ENCODE measurements at places on chromosomes 3 and 15.

- no peak for DNase-seq
These were observed 74.9 kb downstream of the SEMA6D start for GRCh38 chr15:47792231-47792630.

DNA sequence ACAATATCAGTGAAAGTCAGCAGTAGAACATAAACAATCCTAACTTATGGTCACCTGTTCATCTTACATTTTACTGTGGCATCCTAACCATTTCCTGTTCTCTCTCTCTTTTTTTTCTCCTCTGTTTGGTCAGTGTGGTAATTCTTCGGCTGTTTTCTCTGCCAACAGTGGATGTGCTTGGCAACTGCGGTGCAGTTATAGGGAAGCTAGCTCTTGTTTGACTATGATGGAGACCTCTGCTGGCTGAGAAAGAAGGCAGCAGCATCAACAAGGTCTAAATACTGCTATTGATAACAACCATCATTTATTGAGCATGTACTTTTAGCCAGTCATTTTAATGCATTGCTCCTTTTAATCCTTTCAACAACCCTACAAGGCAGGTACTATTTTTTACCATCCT lies 723 bp upstream of the DRD3 start:
- peak; percentile 77 for DNase-seq

GRCh38 chr3:4448187-4448586 lies 18.9 kb downstream of the SUMF1 start:
- DNase-seq = no peak

DNA sequence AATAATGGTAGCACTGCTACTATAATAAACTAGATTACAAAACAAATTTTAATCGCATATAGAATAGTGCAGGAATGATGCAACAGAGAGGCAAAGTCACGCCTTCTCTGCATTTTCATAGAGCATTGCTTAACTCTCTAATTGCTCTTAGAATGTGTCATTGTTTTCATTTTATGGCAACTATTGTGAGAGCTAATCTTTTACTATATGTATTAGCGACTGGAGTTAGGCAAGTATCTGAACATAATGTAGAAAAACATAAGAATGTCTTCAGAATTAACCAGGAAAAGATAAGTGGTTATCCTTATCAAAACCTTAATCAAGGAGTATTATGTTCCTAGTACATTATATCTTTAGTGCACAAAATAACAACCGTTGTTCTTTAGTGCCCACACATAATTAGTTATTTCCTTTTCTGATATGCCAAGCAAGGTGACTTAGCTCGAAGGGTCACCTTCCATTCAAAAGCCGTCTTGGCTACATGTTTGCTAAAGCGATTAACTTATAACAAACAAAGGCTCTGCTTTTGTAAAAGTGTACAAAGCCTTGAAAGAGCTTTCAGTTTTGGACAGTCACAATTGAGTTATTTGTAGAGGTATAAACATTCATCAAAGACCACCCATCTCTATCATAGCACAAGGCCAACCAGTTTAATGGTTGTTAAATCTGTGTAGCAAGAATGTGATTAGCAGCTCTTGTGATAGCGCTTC lies 1328.9 kb downstream of the ROBO2 start:
- DNase-seq = no peak

DNA sequence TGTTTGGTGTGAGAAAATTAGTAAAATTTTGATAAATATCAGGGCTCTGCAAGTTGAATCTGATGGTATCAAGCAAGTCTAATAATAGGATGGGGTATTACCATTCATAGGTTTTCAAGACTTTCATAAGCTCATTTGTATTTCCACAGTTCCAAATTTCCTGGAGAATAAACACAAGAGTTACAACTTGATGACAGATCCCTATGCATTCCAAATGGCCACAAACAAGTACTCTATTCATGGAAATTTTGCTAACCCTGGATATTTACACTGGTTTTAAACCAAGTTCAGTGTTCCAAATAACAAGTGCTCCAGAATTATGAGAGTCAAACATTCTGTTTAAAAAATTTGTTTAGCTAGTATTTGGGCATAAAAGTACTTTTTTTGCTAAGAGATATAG lies 75.0 kb upstream of the CNTN6 start:
- no peak for DNase-seq

- DNase-seq = no peak
These were observed 112.8 kb upstream of the CGNL1 start for GRCh38 chr15:57263520-57263919.

DNA sequence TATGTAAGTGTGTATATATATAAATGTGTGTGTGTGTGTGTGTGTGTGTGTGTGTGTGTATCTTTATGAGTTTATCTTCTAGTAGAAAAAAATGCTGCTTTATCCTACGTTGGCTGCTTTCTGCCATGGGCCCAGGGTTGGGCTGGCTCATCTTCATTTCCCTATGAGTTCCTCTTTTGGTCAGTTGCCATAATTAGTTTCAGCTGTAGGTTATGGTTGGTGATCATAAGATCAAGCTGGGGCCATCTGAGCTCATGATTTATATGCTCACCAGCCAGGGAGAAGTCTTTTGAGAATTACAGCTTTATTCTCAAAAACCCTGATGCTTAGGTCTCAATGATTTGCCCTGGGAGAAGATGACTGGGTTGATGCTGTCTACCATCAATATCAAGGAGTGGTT lies 775.8 kb upstream of the ARPP21 start:
- no peak for DNase-seq

DNA sequence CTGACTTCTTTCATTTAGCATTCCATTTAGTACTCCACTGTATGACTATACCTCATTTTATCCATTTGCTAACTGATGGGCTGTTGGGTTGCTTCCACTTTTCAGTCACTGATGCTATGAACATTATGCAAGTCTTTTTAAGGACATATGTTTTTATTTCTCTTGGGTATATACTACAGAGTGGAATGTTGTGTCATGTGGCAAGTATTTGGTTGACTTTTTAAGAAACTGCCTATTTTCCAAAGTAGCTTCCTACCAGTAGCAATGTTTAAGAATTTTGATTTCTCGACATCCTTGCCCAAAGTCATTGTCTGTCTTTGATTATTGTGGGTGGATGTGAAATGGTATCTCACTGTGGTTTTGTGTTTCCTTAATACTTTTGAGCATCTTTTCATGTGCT lies 110.1 kb upstream of the TPM1 start:
- DNase-seq = no peak

DNA sequence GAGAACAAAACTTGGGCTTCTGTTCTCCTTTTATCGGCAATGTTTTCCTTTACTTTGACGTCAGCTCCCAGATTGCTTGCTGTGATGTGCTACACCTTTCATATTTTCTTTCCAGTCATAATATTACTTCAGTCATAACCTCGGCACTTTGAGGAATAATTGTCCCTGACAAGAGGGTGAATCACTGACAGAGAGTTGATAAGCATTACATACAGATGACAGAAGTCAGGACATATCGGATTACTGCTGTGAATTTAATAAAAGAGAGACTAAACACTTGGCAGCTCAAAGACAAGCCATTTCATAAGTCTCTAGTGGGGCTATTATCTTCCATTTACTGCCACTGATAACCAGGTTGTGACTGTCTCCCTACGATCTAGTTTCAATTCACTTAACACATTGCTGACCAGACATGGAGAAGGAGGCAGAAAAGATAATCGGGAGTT lies 362.1 kb upstream of the ARRDC4 start:
- DNase-seq = no peak

DNA sequence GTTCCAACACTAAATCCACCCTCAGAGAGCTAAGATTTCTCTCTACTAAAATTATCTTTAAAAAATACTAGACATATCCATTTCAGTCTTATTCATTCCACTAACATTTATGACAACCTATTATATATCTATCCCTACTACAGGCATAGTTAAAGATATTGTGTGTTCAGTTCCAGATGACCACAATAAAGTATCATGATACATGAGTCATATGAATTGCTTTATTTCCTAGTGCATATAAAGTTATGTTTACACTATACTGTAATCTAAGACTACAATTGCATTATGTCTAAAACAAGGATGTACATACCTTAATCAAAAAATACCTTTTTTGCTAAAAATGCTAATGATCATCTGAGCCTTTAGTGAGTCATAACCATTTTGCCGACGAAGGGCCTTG lies 19.4 kb downstream of the SHOX2 start:
- no peak for DNase-seq

- DNase-seq = no peak
These were observed 214.5 kb upstream of the P2RY1 start for GRCh38 chr3:152620395-152620794.

DNA sequence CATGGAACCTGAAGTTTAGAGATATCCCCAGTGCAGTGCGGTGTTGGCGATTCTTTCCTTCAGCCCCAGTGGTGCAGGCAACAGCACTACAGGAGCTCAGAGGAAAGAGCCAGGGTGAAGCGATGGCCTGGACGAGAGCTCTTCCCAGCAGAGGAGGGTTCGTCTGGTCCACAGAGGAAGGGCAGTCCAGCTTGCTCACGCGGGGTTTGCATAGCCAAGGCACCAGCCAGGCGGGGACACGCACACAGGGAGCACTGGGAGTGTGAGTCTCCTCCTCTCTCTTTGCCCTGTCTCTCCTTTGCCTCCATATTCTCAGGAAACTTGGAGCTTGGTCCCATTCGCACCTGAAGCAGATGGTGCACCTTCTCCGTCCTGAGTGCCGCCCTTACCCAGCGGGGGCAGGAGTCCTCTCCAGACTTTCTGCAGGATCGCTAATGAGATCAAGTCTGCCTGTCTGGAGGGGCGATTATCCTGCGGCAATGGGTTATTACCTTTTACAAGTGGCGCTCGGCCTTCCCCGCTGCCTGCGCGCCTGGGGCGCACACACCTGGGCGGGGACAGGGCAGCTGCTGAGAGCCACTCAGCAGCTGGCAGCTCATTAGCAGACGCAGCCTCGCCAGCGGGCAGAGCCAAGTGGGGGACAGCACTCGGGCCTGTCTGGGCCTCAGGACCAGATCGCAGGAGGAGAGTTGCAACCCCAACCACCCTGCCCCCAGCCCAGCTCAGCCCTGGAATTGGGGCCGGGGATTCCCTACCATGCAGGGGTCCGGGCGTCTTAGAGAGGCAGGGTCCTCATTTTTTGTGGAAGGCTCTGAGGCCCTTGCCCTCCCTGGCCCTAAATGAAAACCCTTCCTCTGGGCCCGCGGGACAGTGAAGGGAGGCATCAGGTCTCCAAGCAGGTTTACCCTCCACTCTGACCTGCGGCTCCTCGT lies 119.0 kb upstream of the MEF2A start:
- DNase-seq = peak; percentile 44

DNA sequence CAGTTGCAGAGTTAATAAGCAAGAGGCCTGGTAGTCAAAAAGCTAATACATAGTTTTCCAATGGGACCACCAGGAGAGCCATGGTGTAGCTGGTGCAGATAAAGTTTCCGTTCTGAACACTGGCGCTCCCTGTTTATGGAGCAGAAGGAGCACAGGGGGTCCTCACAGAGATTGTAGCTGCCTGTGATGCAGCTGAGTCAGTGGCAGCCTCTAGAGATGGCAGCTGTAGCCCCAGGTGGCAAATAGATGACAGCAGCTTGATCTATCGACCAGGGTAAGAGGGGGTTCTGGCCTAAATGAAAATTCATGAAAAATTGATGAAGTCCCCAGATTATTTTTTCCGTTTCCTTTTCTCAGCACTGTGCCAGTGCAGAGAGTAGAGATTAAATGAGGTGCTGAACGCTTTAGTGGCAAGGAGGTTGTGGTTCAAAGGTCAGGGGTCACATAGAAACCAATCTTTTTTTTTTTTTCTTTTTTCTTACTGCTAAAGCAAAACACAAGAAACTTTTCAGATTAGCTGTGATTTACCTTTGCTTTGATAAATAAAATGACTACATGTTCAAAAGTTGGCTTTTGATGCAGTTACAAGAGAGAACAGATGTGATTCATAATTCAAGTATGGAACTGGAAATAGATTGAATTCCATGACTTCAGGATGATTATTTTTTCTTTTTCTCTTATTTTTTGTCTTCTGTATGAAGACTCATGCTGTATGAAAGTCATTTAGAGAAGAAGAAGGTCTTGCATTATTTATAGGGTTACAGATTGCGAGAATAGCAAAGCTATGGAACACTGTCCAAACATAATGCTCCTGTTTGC lies 63.3 kb downstream of the ROBO2 start:
- DNase-seq = no peak

- DNase-seq = peak; percentile 7
These were observed 30.7 kb downstream of the ATP13A5 start for GRCh38 chr3:193347521-193348501.

DNA sequence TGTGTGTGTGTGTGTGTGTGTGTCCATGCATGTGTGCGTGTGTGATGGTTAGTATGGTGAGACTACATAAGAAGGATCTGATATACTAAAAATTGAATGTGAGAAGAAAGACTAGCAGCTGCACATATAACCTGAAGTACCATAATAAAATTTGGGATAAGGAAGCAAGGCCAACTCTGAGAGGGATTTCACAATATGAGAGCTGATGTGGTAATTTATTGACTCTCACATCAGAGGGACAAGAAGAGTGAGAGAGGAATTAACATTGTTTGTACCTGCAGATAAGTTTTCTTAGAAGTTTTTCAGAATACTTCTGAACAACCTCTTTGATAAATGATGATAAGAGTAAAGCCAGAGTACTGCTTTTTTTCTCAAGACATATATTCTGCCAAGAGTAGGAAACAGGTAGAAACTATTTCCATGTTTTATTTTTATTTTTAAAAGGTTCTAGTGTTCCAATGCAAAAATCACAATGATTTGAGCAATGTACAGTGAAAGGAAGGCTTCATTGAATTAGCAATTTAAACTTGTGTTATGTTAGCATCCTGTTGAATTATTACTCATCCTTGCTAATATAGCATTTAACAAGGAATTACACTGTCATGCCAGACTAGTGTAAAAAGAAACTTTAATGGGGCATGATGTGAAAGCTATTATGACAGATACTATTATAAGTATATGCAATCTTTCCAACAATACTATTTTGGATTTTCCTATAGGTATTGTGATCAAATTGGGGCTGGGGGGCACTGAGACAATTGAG lies 415.5 kb upstream of the ARPP21 start:
- no peak for DNase-seq

All from NCI-H1092 treated with DMSO at 0.1 percent for 48 hours (cell line).